ENCODE measurements at places on chromosomes 7 and 10.

GRCh38 chr10:31278279-31278941 is 40.6 kb upstream of the ZEB1 start:
- DNase-seq, result no peak

DNA sequence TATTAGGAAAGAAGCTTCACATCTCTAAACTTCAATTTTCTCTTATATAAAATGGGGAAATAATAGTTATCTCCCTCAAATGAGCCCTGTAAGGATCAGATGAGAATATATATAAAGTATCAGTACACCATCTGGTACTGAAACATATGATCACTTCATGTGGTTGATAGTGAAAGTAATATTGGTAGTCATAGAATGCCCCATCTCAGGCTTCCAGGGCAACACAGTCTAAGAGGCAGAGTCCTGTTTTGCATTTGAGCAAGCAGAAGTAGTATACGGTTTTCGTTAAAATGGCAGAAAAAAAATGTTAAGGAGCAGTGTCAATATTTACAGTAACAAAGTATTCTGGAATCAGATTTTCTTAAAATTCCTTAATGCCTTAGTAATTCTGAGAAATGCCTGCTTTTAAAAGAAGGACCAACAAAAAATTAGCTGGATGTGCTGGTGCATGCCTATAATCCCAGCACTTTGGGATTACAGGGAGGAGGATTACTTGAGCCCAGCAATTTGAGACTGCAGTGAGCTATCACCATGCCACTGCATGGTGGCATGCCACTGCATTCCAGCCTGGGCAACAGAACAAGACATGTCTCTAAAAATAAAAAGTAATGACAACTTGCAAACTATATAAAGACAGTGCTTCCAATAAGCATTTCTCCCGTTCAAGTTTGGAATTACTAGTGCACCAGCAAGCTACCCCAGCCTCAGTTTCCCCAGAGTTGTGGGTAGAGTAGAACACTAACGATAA is 19.8 kb downstream of the KBTBD2 start:
- DNase-seq, result no peak

GRCh38 chr7:157840914-157841772 is 504.3 kb downstream of the DNAJB6 start:
- DNase-seq, result no peak

DNA sequence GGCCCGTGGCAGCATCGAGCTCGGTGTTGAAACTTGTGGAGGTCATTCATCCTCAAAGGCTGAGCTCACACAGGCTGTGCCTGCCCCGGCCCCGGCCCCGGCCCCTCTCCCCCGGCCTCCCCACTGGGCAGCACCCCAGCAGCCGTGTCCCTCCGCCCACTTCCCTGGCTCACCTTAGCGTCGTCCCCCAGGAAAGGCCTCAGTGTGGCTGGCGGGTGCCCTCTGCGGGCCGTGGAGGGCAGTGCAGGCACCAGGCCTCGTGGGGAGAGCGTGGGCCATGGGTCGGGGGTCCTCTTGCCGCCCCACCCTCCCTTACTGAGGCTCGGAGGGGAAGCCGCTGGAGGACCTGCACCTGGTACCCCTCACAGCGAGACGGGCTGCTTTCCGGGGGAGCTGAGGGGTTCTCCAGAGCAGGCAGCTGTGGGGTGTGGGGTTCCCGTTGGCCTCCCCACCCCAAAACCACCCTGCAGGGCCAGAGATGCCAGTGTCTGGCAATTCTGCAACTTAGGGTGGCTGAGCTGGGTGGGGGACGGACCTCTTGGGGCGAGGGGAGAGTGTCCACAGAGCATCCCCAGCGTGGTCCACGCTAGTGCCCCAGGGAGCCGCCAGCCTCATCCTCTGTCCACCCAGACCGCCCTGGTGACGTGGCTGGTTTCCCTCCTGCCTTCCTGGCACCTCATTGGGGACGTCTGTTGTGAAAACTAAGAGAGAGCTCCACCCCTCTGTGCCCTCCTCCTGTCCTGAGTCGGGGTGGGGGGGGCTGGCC is 44.2 kb upstream of the DPYSL4 start:
- DNase-seq, result peak; percentile 75

DNA sequence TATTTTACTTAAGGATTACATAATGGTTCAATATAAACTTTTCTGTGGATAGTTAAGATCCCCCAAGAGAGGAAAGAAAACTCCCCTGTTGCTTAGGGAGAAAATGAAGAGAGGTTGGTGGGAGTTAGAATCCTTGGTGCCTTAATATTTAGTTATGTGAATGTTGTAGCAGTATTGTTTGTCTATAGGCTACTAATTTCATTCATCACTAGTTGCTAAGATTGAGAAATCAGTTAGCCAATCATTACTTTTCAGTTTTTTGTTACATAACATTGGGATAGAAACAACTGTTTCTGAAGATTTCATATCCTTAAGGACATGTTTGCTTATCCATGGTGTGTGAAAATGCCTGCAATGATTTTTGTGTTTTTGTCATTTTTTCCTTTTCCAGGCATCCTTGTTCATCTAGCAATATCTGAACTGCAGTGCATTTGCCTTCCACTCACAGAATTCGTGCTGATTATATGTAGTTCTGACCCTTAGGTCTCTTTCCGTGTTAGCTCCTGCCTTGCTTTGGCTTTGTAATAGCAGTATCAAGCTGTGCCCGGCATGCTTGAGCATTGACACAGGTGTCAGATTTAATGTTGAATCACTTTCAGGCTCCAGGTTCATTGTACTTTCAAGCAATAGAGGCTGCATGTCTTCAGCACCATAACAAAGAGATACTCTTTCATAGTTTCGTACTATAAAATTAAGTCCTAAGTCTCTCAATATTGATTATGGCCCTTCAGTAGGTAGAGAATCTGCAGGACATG is 85.0 kb downstream of the PODXL start:
- DNase-seq, result no peak

DNA sequence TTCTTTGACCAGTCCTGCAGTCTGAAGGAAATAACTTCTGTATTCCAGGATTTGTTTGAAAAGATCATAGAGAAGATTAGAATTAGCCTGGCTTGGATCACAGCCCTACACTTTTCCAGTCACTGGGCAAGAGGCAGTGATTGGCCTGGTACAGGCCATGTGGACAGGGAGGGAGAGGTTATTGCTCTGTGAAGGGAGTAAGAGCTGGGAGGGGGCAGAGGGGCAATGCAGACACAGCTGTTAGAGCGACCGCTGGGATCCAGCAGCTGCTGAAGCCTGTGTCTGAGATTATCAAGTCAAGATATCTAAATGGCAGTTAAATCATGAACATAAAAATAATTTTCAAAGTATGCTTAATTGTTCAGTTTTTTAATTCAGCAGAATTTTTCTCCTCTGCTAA is 257.3 kb downstream of the SDK1 start:
- DNase-seq, result no peak

GRCh38 chr7:32223071-32223650 is 153.0 kb upstream of the PDE1C start:
- DNase-seq, result no peak

- DNase-seq, result no peak
These were observed 11.1 kb downstream of the ZNF316 start for GRCh38 chr7:6648066-6648814.

DNA sequence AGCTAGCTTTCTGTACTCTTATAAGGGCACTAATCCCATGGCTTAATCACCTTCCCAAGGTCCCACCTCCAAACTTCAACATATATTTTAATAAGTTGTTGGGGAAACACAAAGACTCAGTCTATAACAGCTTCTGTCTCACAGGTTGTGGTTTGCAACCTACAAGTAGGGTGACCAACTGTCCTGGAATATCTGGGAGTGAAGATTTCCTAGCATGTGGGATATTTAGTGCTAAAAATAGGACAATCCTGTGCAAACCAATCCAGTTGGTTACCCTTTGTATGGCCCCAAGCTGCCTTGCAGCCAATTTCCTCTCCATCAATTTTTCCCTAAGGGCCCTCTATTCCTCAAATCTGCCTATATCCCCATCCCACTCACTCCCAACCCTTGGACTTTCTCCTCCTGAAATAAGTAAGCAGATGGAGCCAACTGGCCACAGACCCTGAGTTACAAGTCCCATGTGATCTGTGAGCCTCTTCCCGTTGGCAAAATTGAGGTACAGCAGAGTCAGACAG is 82.3 kb downstream of the FAM13C start:
- DNase-seq, result no peak
